ENCODE measurements at places on chromosomes 3 and 15. TPM values are rescaled to one million over a fixed set of nuclear protein-coding genes. Genes with fewer than 3 reads are reported as not detected.

- DNase-seq: no peak
Measured at GRCh38 chr15:75648156-75649000, 666 bp downstream of the SNX33 start.

GRCh38 chr15:35673093-35673684 is 127.2 kb upstream of the DPH6 start:
- no peak for DNase-seq

Gene ATP13A4
- 2.4 TPM for polyA plus RNA-seq

Gene ZNF80
- 0.06 TPM for polyA plus RNA-seq

Gene FSIP1
- 2.1 TPM for polyA plus RNA-seq

Gene COL6A5
- polyA plus RNA-seq: 0.13 TPM

DNA sequence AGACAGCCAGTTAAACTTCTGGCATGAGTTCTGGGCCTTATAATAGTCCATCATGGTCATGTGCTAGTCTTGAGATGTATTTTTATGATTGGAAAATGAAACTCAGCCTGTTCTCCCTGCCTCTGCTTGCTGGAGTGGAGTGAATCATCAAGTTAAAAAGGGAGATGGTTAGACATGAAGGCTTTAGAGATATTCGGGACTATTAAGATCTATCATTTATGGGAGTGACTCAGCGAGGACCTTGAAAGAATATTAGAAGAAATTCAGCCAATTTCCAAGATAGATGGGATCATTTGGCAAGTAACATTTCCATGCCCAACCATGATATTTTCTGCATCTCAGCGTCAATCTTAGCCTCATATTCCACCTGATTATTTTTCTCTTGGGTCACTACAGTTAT is 79.8 kb downstream of the AGBL1 start:
- no peak for DNase-seq

DNA sequence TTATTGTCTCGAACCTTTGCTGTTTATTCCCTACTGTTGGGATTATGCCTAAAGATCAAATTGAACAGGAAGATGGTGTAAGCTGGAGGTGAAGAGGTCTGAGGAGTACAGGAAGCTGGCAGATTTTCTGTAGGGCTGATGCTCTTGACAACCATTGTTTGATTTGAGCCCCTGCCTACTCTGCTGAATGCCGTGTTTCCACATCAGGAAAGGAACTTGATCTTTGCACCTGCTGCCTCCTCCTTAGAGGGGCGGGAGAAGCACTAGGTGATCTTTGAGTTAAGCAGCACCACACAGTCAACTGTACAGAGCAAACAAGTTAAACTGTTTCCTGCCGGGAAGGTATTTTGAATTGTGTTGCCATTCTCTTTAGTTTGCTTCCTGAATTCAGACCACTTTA is 364.6 kb upstream of the EPHA6 start:
- DNase-seq: no peak

- no peak for DNase-seq
Measured at GRCh38 chr3:12231431-12231830, 57.4 kb upstream of the PPARG start.

DNA sequence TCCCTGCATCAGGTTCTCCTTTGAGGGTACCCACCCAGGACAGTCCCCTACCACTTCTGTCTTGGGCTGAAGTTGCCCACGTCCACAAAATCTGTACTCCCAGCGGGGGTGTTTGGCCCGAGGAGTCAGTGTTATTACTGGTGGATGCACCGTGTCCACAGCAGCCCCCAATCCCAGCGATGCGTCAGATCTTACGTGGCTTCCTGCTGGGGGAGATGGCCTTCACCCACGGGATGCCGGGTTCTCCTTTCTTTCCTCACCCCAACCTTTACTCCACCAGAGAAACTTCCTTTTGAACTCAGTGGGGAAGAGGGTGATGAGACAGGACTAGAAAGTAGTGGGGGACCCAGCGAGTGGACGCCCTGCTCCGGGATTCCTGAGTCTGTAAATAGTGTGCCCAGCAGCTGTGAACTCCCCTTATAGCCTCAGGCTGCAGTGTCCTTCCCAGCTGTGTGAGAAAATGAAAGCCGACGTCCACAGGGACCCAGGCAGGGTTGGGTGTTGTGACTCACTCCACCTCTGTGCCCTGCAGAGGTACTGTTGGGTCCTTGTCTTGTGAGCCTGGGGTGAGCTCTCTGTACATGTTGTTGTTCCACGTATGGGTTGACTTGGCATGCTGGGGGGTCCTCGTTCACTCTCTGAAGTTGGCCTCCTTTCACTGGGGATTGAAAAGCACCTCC is 31.5 kb downstream of the CRTAP start:
- no peak for DNase-seq

DNA sequence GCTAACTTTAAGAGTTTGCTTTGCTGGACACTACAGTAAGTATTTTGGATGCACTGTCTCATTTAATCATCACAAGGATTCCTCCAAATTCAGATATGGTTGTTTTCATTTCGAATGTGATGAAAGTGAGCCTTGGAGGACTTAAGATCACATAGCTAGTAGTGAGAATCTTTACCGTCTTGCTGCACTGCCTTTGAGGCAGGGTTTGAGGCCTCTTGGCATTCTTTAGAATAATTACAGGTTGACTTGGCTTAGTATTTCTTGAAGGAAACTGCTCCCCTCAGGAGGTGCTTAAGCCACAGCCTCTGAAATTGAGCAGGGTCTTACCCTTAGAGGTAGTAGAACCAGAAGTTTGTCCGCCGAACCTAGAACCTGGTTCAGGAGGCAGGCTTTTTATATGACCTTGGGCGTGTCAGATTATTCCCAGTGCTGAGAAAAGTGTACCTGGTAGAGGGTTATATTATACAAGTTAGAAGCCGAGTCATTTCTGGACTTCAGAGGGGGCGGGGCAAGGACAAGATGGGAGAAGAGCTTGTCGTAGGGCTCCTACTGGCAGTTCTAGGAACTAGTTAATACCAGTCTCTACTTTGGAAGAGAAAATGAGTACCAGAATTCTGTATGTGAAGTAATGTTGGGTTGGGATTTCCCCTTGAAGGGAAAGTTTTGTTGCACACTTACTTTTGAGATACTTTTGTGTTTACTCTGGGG is 1.1 kb downstream of the TFG start:
- peak; percentile 9 for DNase-seq

GRCh38 chr3:165797551-165797950 is 39.7 kb downstream of the BCHE start:
- no peak for DNase-seq

DNA sequence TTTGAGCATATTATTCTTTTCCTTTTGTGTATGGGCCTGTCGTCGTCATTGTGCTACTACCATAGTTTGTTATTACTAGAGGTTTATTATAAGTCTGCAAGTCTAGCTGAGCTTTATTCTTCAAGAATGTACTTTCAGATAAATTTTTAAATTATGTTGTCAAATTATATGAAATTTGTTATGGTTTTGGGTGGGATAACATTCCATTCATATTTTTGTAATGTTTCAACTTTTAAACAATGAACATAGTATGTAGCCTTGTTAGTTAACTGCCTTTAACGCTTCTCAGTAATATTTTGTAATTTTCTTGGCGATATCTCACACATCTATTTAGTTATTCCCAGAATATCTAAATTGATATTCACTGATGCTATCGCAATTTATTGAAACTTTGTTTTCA is 41.6 kb upstream of the GOLGA8B start:
- DNase-seq: no peak

GRCh38 chr15:93705753-93706455 is 525.5 kb upstream of the MCTP2 start:
- no peak for DNase-seq

Measured in left renal cortex interstitium (tissue), 4 donors.